Left renal cortex interstitium (tissue), 4 donors: ENCODE measurements at places on chromosomes 1 and 21. TPM values are rescaled to one million over a fixed set of nuclear protein-coding genes. Genes with fewer than 3 reads are reported as not detected.
A peak's percentile ranks its signal among the peaks of the same experiment; 100 is the strongest.

DNA sequence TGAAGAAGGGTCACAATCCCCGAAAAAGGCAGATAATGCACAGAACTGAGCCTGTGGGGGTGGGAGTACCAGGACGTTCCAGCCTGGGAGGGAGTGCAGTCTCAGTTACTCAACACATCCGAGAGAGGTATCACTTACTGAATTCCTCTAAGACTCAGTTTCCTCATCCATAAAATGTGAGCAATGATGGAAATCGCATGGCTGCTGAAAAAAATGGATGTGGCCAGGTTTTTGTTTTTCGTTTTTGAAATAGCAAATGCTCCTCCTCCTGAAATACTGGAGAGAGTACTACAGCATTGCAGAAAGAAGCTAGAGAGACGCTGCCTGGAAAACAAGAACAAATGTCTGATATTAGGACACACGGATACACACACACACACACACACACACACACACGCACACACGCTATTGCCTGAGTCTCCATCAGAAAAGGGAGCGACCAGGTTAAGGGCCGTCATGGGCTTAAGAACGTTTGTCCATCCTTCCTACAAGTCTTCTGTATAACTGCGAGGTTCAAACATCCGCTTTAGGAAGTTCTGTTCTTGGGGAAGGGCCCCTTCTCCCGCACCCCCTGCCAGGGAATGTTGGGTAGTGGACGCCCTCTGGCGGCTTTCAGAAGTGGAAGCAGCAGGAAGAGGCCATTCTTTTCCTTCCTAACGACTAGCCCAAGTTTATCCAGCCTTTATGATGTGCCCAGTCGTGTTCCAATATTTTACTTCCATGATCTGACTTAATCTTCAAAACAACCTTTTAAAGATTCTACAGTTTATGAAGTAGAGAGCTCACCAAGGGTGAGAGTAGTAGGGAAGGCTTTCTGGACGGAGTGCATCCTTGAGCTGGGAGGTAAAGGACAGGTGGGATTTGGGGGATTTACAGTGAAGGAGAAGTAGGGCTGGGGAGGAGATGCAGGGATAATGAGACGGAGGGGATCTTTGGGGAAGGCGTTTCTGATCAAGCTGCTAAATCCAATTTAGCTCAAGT, 699 bp upstream of the NES start:
- no peak for DNase-seq

GRCh38 chr1:93587354-93587753, 94.3 kb downstream of the BCAR3 start:
- DNase-seq, result no peak

- no peak for DNase-seq
These were observed 8.8 kb downstream of the TRIM62 start for GRCh38 chr1:33173091-33173490.

DNA sequence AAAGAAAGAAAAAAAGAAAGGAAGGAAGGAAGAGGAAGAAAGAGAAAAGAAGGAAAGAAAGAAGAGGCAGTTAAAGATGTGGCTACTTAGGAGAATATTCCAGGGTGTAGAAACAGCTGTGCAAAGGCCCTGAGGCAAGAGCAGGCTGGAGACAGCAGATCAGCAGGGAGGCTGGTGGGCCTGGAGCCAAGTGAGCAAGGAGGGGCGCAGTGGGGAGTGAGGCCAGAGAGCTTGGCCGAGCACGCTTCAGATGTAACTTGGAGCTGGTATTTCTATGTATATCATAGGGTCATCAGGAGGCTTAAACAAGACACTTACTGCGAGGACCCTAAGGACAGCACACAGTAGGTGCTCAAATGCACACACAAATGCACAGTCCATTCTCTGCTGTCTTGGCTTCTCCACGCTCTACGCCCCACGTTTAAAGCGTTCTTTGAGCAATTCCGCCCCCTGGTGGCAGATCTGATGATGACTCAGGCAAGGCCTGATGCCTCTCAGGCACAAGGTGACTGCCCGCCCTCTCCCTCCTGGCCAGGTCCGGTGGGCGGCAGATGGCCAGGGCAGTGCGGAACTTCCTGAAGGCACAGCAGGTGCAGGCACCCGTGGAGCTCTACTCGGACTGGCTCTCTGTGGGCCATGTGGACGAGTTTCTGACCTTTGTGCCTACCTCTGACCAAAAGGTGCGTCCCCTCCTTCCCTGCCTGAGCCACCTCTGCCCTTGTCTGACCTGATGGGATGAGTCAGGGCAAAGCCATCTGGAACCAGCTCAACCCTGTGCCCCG, 11.9 kb upstream of the PADI3 start:
- DNase-seq, result peak; percentile 41

GRCh38 chr21:27513825-27514224, 546.9 kb upstream of the ADAMTS5 start:
- DNase-seq, result no peak

GRCh38 chr1:228271701-228272251, 63.9 kb downstream of the OBSCN start:
- no peak for DNase-seq

DNA sequence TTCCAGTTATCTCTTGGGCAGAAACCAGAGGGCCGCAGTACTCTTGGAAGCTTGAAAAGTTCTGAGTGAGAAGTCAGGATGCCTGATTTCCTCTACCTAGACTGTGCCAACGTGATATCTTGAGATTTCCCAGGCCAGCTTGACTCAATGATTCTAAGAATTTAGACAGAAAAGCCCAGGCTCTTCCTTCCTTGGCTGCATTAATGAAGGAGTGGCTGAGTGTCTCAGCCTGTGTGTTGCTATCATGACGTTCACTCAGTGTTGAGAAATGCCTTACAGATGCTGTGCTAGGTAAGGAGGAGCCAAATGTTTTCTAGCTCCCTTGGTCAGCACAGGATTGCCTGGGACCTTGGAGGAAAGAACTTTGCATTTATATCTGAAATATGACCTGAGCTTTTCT, 454.1 kb upstream of the USP24 start:
- no peak for DNase-seq

- no peak for DNase-seq
These were observed 28.0 kb upstream of the PLCH2 start for GRCh38 chr1:2448098-2448445.

GRCh38 chr1:117341123-117341522, 26.1 kb upstream of the MAN1A2 start:
- DNase-seq, result no peak

- no peak for DNase-seq
These were observed 4.4 kb upstream of the ATXN7L2 start for GRCh38 chr1:109479311-109479710.

GRCh38 chr1:7477593-7477992, 293.5 kb upstream of the VAMP3 start:
- DNase-seq, result no peak

- no peak for DNase-seq
These were observed 63.5 kb upstream of the OLIG2 start for GRCh38 chr21:32962268-32962667.

- no peak for DNase-seq
These were observed 82.8 kb downstream of the PHTF1 start for GRCh38 chr1:113676524-113676923.

DNA sequence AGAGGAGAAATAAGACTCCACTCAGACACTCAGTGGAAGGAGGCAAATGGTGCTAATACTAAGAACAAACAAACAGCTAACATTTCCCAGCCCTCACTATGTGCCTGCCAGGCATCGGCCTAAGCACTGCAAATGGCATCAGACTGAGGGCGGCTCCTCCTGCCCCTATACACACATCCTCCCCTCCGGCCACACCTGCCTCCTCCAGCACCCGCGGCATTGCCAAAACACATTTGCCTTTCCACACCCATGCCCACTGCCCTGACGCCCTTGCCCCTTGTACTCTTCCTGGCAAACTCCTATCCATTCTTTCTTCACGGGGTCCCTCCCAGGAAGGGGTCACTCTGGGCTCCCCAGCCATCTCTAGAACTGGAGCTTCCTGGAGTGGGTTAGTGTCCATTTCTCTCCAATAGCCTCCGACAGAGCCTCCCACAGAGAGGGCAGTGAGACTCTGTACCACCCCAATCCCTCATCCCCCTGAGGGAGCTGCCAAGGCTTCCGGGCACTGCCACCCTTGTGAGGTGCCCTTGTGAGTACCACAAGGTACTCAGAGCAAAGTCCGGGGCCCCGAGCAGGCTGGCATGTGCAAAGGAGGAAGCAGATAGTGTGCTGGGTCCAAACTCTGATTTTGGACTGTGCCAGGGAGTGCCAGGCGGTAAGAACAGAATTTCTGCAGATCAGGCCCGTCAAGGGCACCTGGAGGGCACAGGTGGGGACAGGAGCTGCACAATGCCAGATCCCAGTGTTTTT, 959 bp downstream of the AKR7A3 start:
- DNase-seq, result no peak

DNA sequence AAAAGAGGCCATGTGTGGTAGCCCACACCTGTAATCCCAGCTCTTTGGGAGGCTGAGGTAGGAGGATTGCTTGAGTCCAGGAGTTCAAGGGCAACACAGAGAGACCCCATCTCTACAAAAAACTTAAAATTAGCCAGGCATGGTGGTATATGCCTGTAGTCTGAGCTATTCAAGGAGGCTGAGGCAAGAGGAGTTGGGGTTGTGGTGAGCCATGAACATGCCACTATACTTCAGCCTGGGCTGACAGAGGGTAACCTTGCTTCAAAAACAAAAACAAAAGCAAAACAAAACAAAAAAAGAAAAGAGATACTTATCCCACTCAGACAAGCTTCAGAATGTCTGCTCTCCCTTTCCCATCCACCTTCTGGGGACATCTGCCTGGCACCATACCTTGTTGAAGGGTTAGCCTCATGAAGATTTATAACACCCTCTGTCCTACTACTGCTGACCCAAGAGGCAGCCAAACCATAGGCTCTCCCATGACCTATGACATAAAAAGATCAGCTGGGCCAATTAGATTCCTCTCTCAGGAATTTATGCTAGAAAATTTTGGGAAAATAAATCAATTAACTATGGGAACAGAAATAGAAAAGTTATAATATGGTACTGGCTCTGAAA, 13.2 kb downstream of the TMCO1 start:
- DNase-seq, result no peak

- DNase-seq, result no peak
These were observed 490.1 kb downstream of the NEGR1 start for GRCh38 chr1:71792264-71792663.

DNA sequence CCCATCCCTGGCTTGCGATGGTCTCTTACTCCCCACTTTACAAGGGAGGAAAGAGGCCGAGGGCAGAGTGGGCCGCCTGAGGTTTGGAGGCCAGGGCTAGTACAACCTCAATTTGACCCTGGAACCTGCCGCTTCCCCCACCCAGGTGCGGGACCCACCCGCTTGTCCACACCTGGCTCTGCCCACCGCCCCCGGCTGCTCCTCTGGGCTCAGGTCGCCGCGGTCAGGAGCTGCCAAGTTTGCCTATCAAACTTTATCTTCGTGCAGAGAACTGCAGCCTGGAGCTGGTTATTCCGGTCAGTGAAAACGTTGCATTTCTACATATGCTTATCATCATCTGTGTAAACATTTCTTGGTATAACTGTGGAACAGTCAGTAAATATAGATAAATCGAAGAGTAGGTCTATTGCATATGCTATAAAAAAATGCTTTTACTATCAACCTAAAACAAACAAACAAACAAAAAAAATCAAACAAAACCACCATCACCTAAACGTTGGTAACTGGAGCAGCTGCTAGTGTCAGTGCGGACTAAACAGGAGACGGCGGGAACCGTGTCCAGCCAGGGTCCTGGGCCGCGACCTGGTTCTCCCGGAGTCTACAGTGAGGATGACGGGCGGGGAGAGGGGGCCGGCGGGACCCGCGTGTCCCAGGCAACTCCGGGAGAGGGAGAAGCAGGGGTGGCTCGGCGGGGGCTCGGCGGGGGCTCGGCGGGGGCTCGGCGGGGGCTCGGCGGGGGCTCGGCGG, 906 bp upstream of the ADARB1 start:
- DNase-seq, result no peak

DNA sequence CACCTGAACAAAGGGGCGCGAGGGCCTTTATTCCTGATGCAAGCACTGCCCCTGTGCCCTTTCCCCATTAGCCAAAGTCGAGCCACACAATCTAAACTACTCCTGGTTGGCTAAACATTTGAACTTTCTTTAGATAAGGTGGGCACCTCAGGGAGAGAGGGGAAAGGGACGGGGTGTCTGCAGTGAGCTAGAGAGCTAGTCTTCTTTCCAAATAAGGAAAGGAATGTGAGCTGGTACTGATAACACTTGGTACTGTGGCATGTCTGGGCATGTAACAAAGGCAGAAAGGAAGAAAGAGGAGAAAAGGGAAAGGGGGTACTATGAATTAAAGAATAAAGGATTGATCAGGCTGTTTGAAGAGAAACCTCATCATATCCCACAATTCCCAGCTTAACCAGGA, 62.8 kb downstream of the OVGP1 start:
- no peak for DNase-seq

GRCh38 chr1:98458511-98459485, 202.7 kb upstream of the SNX7 start:
- no peak for DNase-seq

GRCh38 chr1:48019714-48020315, 22.6 kb upstream of the TRABD2B start:
- DNase-seq, result no peak

GRCh38 chr21:37435711-37436110, 69.1 kb downstream of the DYRK1A start:
- no peak for DNase-seq

Gene SAMD11
- polyA plus RNA-seq, result 107 TPM

Gene RNU1-3
- not detected for polyA plus RNA-seq

Gene SLC25A34
- 5.7 TPM for polyA plus RNA-seq

Gene TMEM52
- 1.5 TPM for polyA plus RNA-seq

Gene XKR8
- 8.2 TPM for polyA plus RNA-seq

Gene NEXN
- polyA plus RNA-seq, result 12.0 TPM

Gene CASQ1
- 0.36 TPM for polyA plus RNA-seq

Gene LHX8
- not detected for polyA plus RNA-seq

Gene IGSF9
- polyA plus RNA-seq, result 26.1 TPM

Gene ZNF683
- polyA plus RNA-seq, result 0.14 TPM

Gene SHISAL2A
- polyA plus RNA-seq, result 1.3 TPM

Gene FALEC
- polyA plus RNA-seq, result not detected

Gene PYHIN1
- polyA plus RNA-seq, result 0.17 TPM

Gene FCRL5
- 0.06 TPM for polyA plus RNA-seq

Gene SETSIP
- polyA plus RNA-seq, result 0.92 TPM

Gene EXTL2
- 64.1 TPM for polyA plus RNA-seq

Gene PAQR6
- 2.9 TPM for polyA plus RNA-seq

Gene EFHD2
- 17.3 TPM for polyA plus RNA-seq

Gene RIT1
- polyA plus RNA-seq, result 60.3 TPM
